ENCODE measurements at places on chromosomes 5 and 9.

DNA sequence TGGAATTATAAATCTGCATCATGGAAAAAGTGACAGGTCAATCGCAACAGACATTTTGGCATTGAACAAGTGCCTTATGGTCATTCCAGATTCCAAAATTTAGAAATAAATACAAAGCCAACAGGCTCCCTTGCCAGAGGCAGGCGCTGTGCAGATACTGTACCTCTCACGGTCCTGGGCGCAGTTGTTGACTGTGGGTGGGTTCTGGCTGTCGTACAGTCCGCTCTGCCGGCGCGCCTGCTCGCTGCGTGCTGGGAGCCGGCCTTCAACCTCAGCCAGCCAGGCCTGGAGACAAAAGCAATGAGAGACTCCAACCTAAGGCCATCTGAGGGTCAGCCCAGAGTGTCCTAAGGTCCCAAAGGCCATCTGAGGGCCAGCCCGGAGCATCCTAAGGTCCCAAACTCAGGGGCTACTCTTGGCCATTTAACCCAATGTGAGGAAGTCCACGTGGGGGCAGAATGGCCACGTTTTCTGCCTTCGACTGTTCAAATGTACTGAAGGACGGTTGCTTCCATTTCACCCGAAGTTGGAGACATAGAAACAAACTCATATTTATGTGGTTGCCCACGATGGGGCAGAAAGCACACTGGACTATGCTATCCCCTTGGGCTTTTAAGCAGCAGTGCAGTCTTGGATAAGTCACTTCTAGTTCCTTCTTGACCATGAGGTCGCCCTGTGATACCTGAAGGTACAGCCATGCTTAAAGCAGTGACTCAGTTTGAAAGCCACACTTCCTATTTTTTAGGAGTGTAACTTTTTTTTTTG, 65.2 kb downstream of the USP20 start:
- DNase-seq, result no peak

DNA sequence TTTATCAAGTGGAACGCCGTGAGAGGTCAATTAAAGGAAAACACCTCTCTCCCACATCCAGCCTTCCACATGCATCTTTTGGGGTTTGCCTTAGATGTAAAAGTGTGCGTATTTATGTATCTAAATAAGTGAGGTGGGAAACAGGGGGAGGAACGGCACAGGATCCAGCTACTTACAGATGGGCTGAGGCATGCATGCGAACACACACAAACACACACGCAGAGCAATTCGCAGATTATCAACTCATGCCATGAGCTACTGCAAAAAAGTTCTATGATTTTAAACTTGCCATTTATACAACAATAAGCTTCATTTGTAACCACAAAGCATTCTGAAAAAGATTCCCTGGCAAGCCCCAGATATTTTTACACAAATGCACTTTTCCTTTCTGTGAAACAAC, 242.1 kb downstream of the BNC2 start:
- DNase-seq, result no peak

GRCh38 chr9:77935974-77936373, 95.6 kb downstream of the GNAQ start:
- DNase-seq, result no peak

- peak; percentile 27 for DNase-seq
These were observed 638 bp downstream of the MRPS30 start for GRCh38 chr5:44809215-44809955.

GRCh38 chr5:51567636-51568035, 184.4 kb downstream of the ISL1 start:
- no peak for DNase-seq

DNA sequence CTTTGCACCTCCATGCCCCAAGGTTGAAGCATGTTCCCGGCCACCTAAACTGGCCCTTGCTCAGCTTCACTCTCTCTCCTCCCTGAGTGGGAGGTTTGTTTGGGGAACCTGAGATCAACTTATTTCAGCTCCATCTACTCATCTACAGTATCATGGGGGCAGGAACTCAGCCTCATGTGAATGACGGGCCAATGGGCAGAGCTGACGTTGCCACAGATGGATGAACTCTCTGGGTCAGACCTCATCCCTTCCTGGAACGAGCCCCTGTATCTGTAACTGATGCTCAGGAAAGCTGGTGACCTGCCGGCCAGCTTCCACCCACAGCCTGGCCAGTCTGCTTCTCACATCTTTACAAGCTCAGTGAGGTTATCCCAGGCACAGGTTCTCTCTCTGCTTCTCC, 369.6 kb downstream of the IRX2 start:
- no peak for DNase-seq

- no peak for DNase-seq
These were observed 195.6 kb upstream of the SMC2 start for GRCh38 chr9:103898550-103898949.

DNA sequence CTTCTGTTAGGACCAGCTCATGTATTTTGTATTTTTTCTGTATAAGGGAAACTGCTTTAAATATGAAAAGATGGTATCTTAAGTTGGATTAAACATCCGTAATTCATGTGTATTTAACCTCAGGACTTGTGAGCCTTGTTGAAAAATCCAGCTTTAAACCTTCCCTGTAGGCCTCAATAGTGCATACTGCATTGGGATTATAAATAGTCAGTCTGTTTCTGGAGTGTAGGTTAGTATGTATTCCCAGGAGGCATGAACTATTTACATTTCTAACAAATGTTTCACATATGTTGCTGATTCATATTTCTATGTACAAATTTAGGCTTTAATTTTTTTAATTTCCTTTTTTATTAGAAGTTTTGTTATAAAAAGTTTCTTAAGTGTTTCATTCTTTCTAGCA, 137.9 kb upstream of the GRHPR start:
- peak; percentile 13 for DNase-seq

DNA sequence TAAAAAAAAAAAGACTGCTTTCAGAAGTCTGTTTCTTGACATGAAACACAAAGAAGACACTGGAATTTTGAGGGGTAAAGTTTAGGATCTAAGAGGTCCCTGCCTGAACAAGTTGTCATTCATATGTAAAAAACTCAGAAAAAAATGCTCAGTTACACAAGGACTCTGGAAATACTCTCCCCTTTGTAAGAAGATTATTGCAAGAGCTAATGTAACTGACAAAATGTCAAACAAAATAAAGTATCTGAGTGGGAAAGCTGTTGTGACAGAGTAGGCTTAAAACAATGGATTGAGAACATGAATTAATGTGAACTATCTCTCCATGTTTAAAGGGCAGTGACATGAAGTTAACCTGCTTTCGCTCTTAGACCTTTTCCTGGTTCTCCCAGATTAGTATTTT, 416.7 kb upstream of the TYRP1 start:
- no peak for DNase-seq

Measured in muscle of back (tissue), 13 donors.